Activated CD8-positive, alpha-beta T cell treated with anti-CD3 and anti-CD28 coated beads for 36 hours (primary cell): ENCODE measurements at places on chromosomes 2 and 18. TPM values are rescaled to one million over a fixed set of nuclear protein-coding genes. Genes with fewer than 3 reads are reported as not detected.

GTF3C2 gene
- total RNA-seq, result 57.6 TPM

LAMA3 gene
- not detected for total RNA-seq

SERPINB4 gene
- not detected for total RNA-seq

FHL2 gene
- 4.4 TPM for total RNA-seq

EXOC6B gene
- total RNA-seq, result 8.3 TPM
